Stimulated activated CD4-positive, alpha-beta T cell treated with anti-CD3 and anti-CD28 coated beads, Interleukin-4, amount 100 ng/mL, for 4 hours (primary cell): ENCODE measurements at places on chromosomes 2 and 18.

- no peak for DNase-seq
Measured at GRCh38 chr2:235937087-235937486, 231.1 kb downstream of the GBX2 start.

- DNase-seq: no peak
Measured at GRCh38 chr2:218002845-218003180, at the start of gene TNS1. Gene TNS1, minus strand, starts transcription at chr2:218002995. Its CDS starts 123 bp downstream, at chr2:218002872.

DNA sequence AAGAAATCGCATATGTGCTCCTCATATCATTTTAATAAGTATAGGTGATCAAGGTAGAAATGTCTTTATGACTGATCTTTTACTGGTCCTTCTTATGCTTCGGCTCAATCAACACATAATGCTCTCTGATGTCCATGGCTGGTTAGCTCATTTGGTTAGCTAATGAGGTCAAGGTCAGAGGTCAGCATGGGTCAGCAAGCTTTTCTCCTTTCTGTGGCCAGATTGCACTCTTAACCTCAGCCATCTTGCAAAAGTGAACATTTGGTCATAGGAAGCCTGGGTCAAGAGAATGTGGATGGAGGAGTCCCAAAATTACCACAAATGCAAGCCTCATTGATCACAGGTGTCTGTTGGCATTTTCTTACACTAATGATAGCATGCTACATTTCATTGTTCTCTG, 35.4 kb upstream of the DARS1 start:
- no peak for DNase-seq

- DNase-seq: no peak
Measured at GRCh38 chr2:151857650-151858049, 29.4 kb upstream of the ARL5A start.

GRCh38 chr2:162646794-162647193, 191.8 kb downstream of the KCNH7 start:
- no peak for DNase-seq

DNA sequence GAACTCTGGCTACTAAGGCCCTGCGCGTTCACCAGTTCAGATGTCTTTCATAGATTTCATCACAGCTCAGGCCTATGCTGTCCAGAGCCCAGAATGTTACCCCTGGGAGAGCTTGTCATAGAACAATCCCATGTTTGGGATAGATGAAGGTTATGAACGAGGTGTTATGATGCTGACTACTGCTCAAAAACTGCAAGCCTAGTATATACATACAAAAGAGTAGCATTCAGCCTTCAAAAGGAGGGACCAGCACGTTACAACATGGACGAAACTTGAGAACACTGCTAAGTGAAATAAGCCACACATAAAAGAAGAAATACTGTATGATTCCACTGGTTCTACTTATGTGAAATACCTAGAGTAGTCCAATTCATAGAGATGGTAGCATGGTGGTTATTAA, 401.9 kb downstream of the NBAS start:
- DNase-seq: no peak

GRCh38 chr2:168895771-168896170, 5.3 kb upstream of the G6PC2 start:
- no peak for DNase-seq

DNA sequence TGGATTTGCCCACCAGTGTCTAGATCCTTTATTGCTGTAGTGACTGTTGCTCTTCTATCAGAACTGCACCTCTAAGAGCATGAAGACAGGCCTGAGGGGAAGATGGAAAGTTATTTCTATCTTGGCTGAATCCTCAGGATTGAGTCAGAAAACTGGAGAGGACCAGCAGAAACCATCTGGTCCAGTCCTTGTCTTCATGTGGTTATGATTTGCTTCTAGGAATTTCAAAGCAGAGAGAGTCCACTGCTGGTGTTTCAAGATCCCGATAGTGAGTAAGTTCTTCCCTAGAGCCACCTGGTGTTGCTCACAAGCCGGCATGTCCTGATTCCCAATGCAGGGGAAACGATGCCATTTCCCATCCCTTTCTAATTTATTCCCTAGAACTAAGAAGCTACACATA, 84.2 kb downstream of the NCKAP5 start:
- no peak for DNase-seq

- peak; percentile 61 for DNase-seq
Measured at GRCh38 chr2:70553584-70554337, at the start of gene TGFA. Gene TGFA, minus strand, starts transcription at chr2:70553826. Its CDS starts 59 bp downstream, at chr2:70553767.

GRCh38 chr2:234670052-234670451, 173.2 kb upstream of the ARL4C start:
- DNase-seq: no peak

GRCh38 chr2:1591461-1591770, 152.9 kb downstream of the PXDN start:
- no peak for DNase-seq

- no peak for DNase-seq
Measured at GRCh38 chr2:14752295-14752694, 119.8 kb downstream of the LRATD1 start.

GRCh38 chr2:177906041-177906718, 166.4 kb downstream of the PDE11A start:
- DNase-seq: peak; percentile 47

- DNase-seq: no peak
Measured at GRCh38 chr2:200661477-200661876, 75.7 kb downstream of the AOX1 start.

- no peak for DNase-seq
Measured at GRCh38 chr2:159232456-159233170, 53.9 kb downstream of the WDSUB1 start.

GRCh38 chr2:54728669-54729120, 5.2 kb downstream of the EML6 start:
- DNase-seq: no peak

GRCh38 chr18:2654928-2655177, 673 bp upstream of the SMCHD1 start:
- peak; percentile 75 for DNase-seq

DNA sequence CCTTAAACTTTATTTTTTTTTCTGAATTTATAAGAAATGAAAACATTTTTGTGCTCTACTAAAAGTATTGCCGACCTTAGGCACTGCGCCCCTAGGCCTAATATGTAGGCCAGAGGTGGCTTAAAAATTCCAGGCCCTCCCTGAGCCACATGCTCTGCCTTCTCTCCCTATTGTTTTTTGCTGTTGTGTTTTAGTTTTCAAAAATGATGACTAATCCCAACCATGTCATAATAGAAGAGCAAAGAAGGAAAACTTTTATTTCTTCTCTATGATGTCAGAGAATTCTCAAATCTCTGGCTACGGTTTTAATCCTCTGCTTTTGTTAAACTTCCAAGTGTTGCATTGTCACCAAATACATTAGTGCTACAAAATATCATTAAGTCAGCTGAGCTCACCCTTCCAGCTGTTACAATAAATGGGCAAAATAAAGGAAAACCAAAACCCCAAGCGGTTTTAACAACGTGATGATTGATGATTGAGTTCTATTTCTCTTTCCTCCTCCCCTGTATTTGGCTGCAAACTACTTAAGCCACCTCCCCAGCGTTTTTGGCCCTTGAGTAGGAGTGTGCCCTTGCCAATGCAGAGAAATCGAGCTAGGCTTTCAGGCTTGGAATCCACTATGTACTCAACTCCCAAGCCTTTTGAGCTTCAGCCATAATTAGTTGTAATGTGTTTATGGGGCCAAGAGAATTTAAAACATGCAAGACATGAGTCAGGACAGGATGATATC, 163.5 kb upstream of the POU3F3 start:
- DNase-seq: no peak

DNA sequence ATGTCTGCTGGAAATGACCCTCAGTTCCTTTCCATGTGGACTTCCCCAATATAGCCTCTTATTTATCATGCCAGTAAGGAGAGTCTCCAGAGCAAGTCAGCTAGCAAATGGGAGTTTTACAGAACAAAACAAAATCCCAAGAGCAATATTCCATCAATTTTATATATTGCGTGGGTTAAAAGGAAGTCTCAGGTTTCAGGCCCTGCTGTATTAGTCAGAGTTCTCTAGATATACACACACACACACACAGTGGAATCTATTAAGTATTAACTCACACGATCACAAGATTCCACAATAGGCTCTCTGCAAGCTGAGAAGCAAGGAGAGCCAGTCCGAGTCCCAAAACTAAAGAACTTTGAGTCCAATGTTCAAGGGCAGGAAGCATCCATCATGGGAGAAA, 102.8 kb upstream of the MAP2 start:
- DNase-seq: no peak

DNA sequence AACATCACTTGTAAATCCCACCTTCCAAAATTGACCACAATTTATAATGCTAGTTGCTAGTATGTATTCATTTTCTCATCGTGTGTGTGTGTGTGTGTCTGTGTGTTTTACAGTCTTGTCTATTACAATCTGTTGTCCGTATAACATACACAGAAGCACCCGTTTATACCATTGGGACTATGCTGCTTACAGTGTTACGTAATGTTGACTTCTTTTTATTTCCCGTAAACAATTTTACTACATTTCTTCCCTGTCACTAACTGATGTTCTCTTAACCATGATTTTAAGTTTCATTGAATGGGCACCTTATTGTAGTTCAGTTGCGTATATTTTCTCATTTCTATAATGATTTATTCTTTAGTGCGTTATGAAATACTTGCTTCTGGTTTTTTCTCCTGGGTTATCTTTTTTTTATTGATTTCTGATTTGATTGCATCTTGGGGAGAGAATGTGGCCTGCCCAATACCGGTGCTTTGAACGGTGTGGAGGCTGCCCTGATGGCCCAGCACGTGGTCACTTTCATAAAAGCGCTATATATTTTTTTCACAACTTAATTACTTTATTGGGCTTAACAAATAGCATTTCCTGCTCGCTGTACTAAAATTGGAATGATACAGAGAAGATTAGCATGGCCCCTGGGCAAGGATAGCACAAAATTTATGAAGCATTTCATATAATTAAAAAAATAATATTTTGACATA, 14.5 kb upstream of the ASB1 start:
- no peak for DNase-seq

DNA sequence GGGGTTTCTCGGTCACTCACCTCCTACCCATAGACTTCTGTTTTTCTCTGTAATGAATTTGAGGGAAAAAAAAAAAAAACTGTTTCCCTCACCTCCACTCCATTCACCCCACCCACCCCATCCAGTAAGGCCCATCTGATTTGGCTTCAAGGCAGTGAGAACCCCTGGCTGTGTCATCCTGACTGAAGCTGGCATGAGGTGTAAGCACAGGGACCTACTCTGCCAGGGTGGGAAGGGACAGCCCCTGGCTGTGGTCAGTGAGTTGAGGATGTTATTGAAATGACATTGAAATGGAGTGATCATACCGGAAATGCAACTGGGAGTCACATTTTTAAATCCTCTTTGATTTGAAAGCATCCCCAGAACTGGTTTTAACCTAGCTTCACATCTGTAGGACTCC, 19.1 kb upstream of the BCL2L11 start:
- no peak for DNase-seq

- no peak for DNase-seq
Measured at GRCh38 chr18:79826966-79827365, 29.2 kb downstream of the KCNG2 start.

- DNase-seq: no peak
Measured at GRCh38 chr18:25830787-25831186, 259.6 kb downstream of the SS18 start.

- no peak for DNase-seq
Measured at GRCh38 chr2:45984896-45985473, 312.2 kb upstream of the EPAS1 start.

GRCh38 chr2:239321596-239322415, 79.0 kb downstream of the HDAC4 start:
- peak; percentile 36 for DNase-seq

DNA sequence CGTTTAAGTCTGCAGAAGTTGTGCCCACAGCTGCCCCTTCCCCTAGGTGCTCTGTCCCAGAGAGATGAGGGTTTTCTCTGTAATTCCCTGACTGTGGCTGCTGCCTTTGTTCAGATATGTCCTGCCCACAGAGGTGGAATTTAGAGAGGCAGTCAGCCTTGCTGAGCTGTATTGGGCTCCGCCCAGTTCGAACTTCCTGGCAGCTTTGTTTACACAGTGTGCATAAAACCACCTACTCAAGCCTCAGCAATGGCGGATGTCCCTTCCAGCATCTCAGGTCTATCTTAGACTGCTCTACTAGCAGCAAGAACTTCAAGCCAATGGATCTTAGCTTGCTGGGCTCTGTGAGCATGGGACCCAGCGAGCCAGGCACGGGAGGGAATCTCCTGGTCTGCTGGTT, 48.1 kb downstream of the LHCGR start:
- DNase-seq: no peak

- DNase-seq: no peak
Measured at GRCh38 chr2:151048331-151049054, 213.2 kb downstream of the RBM43 start.

GRCh38 chr2:235287375-235287733, 206.5 kb upstream of the AGAP1 start:
- DNase-seq: no peak

DNA sequence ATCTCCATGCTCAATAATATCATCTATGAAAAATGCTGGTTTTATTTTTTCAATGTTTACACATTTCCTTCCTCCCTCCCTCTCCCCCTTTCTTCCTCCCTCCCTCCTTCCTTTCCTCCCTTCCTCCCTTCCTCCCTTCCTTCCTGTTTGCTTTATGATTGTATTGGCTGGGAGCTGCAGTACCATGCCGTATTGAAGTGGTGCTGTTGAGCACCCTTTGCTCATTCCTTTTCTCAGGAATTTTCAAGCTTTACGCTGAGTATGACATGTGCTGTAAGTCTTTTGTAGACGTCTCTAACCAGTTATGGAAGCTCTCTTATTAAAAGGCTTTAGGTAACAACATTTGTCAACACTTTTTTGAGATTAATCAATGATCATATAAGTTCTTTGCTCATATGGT, 100.4 kb downstream of the SNTG2 start:
- DNase-seq: no peak

- DNase-seq: no peak
Measured at GRCh38 chr2:176566496-176566895, 297.3 kb downstream of the MTX2 start.

DNA sequence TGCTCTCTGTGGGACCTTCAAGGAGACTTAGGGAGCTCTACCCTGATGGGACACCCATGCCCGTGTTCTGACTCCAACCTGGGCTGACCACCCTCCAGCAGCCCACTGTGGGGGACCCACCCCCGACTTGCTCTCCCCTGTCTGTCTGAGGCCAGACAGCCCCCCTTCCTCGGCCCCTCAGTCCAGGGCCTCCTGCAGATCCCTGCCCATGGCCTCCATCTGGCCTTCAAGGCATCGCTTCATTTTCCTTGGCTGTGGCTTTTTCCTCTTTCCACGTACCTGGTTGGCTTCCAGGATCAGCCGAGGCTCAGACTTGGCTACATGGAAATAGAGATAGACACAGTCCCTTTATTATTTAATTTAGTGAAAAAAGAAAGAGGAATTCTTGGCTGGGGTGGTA, 290.0 kb downstream of the CYP26B1 start:
- no peak for DNase-seq

- DNase-seq: no peak
Measured at GRCh38 chr2:203824057-203824456, 43.5 kb upstream of the CTLA4 start.

GRCh38 chr2:240968731-240969624, 29.4 kb upstream of the SNED1 start:
- no peak for DNase-seq

- DNase-seq: no peak
Measured at GRCh38 chr2:29702276-29702675, 219.1 kb downstream of the ALK start.
